ENCODE measurements at places on chromosomes 13 and 19.

DNA sequence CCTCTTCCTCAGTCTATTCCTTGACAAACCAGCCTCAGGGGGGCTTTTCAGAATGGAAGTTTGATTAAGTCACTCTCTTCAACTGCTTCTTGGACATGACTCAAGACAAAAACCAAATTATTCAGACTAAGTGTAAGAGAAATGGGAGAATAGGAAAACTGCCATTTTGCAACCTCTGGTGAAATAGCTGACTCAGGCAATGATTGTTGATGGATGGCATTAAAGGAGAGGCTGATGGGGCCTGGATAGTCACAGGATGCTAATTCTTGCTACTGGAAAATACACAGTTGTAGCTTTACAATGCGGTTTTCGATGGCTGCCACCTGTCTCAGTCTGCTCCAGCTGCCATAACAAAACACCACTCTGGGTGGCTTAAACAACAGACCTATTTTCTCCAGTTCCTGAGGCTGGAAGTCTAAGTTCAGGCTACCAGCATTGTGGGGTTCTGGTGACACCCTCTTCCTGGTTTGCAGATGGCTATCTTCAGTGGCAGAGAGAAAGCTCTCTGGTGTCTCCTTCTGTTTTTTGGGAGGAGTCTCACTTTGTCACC lies 6.1 kb downstream of the NOSIP start:
- DNase-seq = no peak

- no peak for DNase-seq
Observed at GRCh38 chr19:46412650-46413261, 608 bp downstream of the CCDC8 start.

DNA sequence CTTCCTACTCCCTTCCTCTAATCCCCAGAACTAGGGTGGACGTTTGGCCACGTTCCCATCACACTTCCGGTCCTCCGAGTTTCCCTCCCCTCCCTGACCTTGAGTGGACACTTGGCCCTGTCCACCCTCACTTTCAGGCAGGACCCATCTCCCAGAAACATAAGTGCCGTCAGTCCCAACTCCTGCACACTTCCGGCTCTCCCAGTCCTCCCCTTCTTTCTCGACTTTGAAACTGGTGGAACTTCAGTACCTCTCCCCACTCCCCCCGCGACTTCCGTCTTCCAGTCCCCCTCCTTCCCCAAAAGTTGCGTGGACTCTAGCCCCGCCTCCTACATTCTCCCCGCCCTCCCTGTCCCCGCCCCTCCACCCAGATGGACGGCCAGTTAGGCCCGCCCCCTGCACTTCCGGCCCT lies 278 bp upstream of the ZNF274 start:
- no peak for DNase-seq

DNA sequence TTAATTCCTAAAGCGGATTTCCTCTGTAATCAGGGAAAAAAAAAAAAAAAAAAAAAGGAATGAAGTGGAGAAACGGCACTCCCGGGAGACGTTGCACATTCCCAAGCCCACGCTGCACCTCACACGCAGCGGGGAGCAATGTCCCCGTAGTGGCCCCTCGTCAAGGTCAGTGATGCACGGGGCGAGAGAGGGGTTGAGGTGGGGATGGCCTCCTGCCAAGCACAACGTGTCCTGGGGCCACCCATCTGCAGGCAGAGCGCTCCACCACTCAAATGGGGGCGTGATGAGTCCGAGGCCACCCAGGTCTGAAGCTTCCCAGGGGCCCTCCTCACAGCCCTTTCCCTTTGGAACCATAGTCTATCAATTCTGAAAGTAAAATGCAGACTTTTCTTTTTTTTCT lies 15.1 kb downstream of the PLK5 start:
- DNase-seq = no peak

DNA sequence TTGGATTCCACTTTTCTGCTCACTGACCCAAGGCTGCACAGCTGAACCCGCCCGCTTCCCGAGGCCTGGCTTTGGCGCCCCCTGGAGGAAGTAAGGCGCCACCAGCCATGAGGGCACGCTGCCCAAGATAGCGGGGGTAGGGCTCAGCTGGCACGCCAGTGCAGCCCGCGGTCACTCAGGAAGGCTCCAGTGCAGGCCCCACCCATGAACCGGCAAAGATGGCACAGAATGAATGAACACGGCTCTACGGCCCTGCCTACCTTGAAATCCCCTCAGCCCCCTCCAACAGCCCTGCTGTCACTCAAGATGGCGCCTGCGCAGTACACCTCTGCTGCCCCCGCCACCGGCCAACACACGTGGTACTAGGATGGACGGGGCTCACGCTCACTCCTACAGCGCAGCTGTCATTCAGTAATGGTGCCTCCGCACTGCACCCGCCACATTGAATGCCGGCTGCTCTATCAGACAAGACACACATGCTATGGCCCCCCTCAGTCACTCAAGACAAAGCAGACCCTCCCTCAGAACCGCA lies 3.0 kb downstream of the PEG3 start:
- peak; percentile 76 for DNase-seq

- no peak for DNase-seq
Observed at GRCh38 chr13:97934590-97934989, 18.9 kb upstream of the IPO5 start.

DNA sequence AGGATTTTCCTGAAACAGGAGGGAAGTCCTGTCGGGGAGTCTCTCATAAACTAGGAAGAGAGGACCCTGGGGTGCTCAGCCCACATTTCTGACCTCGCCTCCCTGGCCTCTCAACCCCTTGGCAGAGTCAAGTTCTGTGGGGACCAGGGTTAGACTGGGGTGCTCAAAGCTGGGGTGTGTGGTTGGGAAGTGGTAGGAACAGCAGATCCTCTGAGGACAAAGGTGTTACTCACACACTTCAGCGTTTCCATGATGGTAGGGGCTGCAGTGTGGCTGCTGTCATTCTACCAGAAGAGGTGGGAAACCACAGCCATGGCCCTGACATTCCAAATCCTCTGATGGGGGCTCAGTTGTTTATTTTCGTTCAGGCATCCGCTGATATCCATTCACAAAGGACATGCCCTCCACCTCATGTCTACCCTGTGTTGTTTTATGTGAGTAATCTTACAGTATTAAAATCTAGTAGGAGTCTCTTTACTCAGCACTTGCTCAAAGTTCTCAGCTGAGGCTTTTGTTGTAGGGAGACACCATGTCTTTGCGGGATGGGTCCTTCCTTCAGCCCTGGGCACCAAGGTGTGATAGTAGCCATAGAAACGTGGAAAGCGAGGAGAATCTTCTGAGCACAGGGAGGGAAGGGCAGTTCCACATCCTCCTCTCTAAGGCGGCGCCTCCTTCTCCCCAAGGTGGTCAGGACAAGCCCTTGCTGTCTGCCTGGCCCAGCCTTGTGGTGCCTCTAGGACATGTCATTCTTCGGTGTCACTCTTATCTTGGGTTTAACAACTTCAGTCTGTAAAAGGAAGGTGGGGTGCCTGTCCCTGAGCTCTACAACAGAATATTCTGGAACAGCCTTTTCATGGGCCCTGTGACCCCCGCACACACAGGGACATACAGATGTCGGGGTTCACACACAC lies 1.5 kb downstream of the KIR2DL3 start:
- DNase-seq = no peak

GRCh38 chr13:94764576-94765321 lies 52.4 kb upstream of the SOX21 start:
- DNase-seq = no peak

DNA sequence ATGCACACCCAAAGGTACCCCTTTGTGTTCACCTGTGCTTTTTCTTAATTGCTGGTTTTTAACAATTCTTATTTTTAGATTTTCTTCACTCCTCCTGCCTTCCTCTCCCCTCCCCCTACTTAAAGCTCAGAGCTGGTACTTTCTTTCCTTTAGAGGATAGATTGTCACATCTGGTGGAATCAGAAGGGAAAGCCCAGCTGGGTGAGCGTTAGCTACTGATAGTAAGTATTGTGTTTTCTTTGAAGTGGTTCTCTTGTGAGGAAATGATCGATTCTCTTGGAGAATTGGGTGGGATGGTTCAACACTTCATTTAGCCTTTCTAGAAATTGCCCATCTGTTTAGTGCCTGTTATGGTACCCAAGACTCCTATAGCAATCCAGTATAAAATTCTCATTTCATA lies 84.8 kb downstream of the FLT1 start:
- DNase-seq = no peak

DNA sequence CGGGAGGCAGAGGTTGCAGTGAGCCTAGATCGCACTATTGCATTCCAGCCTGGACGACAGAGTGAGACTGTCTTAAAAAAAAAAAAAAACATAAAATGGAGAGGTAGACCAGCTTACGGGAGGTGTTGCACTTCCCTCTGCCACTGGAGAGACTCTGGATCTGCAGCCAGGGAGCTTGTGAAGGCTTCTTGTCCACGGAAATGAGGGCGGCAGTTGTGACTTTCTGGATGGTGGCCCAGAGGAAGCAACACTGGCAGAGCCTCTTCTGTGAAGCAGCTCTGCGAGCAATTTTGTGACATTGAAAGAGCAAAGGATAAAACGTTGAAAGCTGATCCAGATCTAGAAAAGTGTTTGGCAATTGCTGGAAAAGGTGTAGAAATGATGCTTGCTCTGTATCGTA lies 10.4 kb downstream of the SPINT2 start:
- DNase-seq = no peak

GRCh38 chr13:63190742-63191141 lies 1775.1 kb upstream of the PCDH20 start:
- no peak for DNase-seq

- DNase-seq = peak; percentile 7
Observed at GRCh38 chr19:40283414-40284250, 1.5 kb downstream of the AKT2 start.

- DNase-seq = no peak
Observed at GRCh38 chr19:42053037-42053935, 16.7 kb downstream of the GRIK5 start.

DNA sequence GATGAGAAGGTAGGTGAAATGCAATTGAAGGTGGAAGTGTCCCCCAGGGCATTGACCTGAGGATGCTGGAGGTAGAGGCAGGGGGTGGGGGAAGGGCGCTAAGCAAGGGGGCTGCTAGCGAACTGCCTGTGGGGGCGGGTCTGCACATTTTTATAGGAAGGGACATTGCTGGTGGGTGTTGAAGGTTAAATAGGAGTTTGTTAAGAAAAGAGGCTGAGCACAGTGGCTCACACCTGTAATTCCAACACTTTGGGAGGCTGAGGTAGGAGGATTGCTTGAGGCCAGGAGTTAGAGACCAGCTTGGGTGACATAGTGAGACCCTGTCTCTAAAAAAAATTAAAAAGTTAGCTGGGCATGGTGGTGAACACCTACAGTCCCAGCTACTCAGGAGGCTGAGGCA lies 5.5 kb upstream of the ACP4 start:
- DNase-seq = no peak

- no peak for DNase-seq
Observed at GRCh38 chr13:36030670-36031331, 100.4 kb downstream of the DCLK1 start.

GRCh38 chr13:97219226-97219625 lies 2.9 kb upstream of the MBNL2 start:
- DNase-seq = no peak

- no peak for DNase-seq
Observed at GRCh38 chr13:24684600-24684998, 4.4 kb downstream of the ATP12A start.

Data from DMS 273 treated with DMSO at 0.1 percent for 48 hours (cell line).